ENCODE measurements at places on chromosomes 13 and 19.
A peak's percentile ranks its signal among the peaks of the same experiment; 100 is the strongest.

DNA sequence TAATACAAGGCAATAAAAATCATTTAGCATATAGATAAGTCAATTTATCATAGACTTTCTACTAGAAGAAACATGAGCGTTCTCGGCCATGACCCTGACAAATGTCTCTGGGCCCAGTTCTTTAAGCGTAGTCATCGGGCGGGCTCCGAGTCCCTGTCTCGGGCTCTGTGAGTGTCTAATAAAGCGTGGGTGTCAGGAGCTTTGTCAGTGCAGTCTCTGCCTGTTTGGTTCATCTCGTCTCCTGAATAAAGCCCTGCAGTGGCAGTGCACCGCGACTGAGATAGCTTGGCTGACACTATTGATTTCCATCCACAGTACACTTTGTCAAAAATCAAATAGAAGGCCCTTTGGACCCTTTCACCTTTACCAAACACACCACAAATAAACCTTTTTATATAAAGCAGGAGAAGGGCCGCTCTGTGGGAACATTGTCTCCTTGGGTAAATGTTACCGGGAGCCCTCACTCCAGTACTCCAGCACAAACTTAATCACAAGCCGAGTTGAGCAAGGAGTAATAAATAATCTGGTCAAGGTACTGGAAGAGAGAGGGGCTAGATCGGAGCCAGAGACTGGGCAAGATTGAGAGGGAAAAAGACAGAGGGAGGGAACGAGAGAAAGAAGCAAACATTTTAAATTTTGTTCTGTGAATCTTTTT, 368.2 kb upstream of the TSHZ3 start:
- DNase-seq: no peak

DNA sequence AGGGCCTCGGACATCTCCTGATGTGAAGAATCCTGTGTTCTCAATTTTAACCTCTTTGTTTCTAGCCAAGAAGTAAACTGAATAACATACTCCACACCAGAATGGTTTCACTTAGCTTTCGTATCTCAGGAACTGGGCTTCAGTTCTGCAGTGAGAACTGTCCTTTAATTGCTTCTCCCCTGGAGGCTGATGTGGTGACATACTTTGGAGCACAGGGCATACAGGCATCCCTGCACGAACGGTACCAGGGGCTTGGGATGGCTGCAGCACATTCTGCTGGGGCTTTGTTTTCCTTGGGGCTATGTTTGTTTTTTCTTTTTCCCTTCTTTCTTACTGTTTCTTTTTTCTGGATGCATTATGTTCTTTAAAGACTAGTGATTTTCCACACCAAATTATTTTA, 230.5 kb downstream of the TM9SF2 start:
- no peak for DNase-seq

GRCh38 chr13:112990783-112991182, 21.8 kb downstream of the MCF2L start:
- DNase-seq: peak; percentile 8

DNA sequence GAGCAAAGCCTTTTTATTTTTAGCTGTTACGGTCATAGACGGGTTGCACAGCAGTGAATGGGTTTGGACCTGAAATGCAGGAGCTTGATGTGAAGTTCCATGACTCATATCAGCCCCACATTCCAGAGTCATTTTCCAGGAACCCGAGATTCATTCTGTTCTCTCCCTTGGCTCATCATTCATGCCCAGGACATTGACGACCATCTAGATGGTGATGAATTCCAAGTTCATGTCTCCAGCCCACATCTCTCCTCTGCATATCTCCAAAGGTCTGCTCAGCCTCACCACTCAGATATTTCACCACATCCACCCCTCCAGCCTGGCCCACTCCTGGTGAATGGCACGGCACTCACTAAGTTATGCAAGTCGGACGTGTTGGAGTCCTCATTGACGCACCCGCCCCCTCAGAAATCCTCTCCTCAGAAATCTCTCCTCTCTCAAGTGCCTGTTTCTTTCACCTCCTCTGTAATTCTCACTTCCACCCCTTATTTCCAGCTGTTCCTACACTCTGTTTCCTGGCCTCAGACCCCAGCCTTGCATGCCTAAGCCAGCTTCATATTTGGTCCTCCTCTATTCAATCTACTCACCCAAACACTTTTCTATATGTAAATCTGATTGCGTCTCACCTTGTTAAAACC, 83.1 kb downstream of the ALOX5AP start:
- DNase-seq: no peak

- no peak for DNase-seq
These were observed 32.0 kb downstream of the CCDC8 start for GRCh38 chr19:46381346-46381745.

DNA sequence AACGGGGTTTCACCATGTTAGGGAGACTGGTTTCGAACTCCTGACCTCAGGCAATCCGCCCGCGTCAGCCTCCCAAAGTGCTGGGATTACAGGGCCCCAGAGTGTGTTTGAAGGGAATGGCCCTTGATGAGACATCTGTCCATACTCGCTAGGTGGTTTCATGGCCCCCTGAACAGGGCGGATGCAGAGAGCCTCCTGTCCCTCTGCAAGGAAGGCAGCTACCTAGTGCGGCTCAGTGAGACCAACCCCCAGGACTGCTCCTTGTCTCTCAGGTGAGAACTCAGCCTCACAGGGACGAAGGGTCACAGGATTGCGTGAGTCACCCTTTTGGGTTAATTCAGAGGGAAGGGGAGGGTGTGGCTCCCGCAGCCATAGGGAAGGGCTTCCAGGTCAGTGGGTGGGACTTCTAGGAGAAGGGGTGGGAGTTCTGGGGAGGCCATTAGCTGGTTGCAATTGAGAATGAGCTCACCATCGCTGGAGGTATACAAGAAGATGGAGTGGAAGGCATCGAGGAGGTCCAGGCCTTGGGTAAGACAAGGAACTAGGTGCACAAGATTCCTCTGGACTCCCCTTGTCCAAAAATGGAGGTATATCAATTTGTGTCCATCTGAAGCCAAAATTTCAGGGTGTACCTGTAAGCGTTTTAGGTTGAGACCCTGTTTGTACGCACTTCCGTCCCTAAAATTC, 9.2 kb downstream of the SHD start:
- no peak for DNase-seq

GRCh38 chr19:12497032-12497431, 12.4 kb upstream of the ZNF709 start:
- no peak for DNase-seq

DNA sequence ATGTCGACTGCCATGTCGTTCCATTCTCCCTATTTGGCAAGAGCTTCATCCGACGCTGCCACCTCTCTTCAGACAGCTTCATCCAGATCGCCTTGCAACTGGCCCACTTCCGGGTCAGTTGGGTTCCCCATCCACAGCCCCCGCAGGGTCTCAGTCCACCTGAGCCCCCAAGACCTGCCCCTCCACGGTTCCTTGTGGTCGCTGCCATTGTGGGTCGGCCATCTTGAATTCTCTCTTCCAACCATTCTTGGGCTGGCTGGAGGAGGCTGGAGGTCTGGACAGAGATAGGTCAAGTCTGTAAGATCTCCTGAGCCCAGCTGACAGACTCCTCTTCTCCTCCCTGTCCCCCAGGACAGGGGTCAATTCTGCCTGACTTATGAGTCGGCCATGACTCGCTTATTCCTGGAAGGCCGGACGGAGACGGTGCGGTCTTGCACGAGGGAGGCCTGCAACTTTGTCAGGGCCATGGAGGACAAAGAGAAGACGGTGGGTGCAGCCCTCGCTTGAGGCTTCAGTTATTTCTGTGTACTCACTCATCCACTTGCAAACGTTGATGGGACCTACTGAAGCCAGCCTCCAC, 19.5 kb downstream of the CPT1C start:
- DNase-seq: no peak

- no peak for DNase-seq
These were observed 33.4 kb downstream of the PEPD start for GRCh38 chr19:33487901-33488800.

DNA sequence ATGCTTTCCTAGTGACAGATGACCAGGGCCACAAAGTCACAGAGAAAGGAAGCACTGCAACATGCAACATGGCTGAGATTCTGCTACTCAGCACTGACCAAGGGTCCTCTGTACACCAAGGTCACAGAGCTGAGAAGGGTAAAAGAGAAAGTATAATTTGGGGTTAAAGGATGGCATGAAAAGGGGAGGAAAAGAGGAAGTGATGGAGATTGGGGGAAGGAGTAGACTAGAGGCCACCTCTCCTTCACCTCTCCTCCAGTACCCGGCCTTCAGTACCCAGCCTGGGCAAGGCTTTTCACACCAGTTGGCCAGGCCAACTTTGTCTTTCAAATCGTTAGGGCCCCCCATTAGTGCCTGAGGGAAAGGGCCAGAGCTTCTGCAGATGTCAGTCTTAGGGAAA, 6.3 kb upstream of the RPS19 start:
- DNase-seq: no peak

DNA sequence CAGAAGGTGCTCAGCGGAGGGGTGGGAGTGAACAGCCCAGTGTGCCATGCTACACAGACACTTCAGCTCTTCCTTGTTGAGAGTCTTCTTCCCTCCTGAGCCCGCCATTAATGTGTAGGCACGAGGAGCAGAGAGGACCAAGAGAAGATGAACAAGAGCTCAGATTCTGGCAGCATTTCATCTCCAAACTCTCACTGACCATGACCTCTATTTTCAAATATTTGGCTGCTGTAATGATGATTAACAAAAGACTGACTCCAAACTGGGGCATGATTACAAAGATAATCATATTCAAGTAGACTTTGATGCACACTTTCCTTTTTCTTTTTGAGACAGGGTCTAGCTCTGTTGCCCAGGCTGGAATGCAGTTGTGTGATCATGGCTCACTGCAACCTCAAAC, 236.5 kb downstream of the DCLK1 start:
- DNase-seq: no peak

DNA sequence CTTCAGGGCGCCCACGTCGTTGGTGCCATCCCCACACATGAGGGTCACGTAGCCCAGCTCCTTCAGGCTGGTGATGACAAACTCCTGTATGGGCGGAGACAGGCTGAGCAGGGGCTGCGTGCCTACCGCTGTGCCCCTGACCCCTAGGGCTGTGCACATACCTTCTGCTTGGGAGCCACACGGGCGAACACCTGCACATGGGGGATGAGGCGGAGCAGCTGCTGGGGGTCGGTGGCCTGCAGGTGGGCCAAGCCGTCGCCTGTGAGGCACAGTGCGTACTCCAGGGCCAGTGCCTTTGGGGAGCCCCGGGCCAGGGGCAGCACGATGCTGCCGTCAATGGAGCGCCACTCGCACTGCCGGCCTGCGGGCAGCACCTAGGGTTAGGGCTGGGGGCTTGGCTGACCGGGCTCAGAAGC, 6.1 kb upstream of the GMIP start:
- DNase-seq: no peak

DNA sequence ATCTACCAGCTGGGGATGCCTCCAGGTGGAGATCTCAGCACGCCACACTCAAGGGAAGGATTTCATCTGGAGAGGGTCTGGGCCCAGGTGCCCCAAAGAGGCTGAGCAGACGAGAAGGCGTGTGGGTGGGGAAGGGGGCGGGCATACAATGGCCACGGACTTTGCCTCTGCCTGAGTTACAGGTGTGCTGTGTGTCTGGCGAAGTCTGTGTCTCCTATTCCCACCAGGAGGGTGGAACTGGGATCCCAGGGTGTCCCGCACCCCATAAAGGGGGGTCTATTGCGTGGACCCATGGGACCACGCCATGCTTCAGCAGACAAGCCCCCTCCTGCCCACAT, 3.6 kb downstream of the TLE2 start:
- no peak for DNase-seq

- DNase-seq: no peak
These were observed 31.5 kb downstream of the ERCC5 start for GRCh38 chr13:102877303-102877702.

- DNase-seq: no peak
These were observed 23.1 kb upstream of the ONECUT3 start for GRCh38 chr19:1730157-1730556.
